ENCODE measurements at places on chromosomes 2 and 18. TPM values are rescaled to one million over a fixed set of nuclear protein-coding genes. Genes with fewer than 3 reads are reported as not detected.

GRCh38 chr2:68943581-68944568, 8.8 kb downstream of the GKN2 start:
- DNase-seq: no peak

- no peak for DNase-seq
These were observed 195.7 kb downstream of the MTCL1 start for GRCh38 chr18:8901019-8901418.

DNA sequence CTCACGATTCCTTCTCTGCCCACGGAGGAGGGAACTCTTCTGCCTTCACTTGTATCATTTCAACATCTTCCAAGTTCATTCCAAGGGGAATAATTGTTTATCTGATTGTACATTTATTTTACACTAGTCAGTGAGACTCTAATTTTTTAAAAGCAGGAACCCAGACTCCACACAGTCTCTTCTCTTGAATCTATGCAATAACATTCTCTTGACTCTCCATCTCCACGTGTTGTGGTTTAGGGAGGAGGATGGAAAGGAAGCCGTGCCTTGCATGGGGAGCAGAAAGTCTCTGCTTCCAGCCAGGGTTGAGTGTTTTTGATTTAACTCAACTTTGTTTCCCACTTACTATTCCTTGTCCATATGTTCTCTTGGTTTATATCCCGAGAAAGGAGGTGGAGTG, 131.1 kb upstream of the RIOK3 start:
- DNase-seq: no peak

TEKT4 gene
- not detected for polyA plus RNA-seq

GAD1 gene
- 0.08 TPM for polyA plus RNA-seq

Measured in spleen (tissue), 13 donors.